ENCODE measurements at places on chromosomes 2 and 18.
A peak's percentile ranks its signal among the peaks of the same experiment; 100 is the strongest.

GRCh38 chr2:233855345-233855744, 1.0 kb upstream of the HJURP start:
- DNase-seq, result no peak

- DNase-seq, result no peak
Observed at GRCh38 chr2:53941749-53942148, 29.0 kb downstream of the PSME4 start.

GRCh38 chr18:79299711-79300110, 96.0 kb upstream of the NFATC1 start:
- DNase-seq, result no peak

DNA sequence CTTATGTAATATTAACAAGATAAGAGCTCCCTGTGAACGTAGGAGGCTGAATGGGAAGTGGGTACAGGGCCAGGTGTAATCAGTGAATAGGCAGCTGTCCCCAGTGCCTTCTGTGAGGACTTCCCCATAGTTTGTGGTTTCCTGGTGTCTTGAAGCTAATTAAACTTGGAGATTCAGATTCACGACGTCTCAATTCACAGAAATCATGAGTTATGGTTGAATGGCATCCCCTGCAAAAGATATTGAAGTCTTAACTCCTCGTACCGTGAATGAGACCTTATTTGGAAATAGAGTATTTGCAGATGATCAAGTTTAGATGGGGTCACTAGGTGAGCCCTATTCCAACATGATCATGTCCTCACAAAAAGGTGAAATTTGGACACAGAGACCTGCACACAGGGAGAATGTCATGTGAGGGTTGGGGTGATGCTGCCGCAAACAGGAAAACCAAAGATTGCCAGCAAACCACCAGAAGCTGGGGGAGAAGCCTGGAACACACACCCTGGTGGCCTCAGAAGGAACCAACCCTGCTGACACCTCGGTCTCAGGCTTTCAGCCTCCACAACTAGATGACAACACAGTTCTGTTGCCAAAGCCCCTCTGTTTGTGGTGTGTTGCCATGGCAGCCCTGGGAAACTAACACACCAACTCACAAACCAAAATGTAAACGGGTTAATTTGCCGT, 13.2 kb downstream of the ARL4C start:
- DNase-seq, result no peak

- DNase-seq, result no peak
Observed at GRCh38 chr2:151638990-151639389, 95.3 kb downstream of the NEB start.

DNA sequence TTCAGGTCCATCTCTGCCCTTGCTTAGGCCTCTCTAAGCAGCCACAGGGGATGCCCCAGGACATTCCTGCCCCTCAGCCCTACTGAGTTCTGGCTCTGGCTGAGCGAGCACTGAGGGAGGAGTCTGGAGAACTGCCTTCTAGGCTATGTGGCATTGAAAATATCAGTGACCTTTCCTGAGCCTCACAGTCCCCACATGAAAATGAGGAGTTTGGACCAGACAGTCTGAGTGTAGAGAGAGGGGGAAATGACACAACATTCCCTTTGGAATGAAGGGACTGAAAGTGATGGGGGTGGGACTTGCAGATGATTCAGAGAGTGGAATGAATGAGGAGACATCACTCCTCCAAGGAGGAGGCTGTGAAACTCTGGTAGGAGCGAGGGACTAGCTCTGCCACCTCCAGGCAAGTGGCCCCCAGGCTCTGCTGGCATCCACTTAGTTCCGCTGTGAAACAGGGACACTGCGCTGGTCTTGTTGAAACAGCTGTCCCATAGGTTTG, 8.0 kb downstream of the TNS1 start:
- DNase-seq, result no peak

DNA sequence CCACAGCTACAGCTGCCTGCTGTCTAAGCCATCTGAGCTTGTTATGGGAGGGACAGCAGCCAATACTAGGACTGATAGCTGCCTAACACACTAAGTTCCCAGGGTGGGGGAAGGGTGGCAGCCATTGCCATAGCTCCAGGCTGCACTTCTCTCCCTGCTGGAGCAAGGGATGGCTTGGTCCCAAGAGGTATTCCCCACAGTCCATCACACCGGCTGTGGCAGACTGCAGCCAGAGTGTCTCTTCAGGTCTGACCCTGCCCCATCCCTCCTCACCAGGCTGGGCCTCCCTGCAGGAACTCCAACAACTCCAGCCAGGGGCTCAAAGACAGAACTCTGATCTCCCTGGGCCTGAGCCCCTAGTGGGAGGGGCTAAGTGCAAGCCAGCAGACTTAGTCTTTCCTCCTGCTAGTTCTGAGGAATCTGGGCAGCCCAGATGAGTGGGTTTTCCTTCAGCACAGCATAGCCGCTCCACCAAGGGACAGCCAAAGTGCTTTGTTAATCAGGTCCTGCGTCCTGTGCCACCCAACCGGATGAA, 632.1 kb downstream of the SOCS6 start:
- DNase-seq, result no peak

DNA sequence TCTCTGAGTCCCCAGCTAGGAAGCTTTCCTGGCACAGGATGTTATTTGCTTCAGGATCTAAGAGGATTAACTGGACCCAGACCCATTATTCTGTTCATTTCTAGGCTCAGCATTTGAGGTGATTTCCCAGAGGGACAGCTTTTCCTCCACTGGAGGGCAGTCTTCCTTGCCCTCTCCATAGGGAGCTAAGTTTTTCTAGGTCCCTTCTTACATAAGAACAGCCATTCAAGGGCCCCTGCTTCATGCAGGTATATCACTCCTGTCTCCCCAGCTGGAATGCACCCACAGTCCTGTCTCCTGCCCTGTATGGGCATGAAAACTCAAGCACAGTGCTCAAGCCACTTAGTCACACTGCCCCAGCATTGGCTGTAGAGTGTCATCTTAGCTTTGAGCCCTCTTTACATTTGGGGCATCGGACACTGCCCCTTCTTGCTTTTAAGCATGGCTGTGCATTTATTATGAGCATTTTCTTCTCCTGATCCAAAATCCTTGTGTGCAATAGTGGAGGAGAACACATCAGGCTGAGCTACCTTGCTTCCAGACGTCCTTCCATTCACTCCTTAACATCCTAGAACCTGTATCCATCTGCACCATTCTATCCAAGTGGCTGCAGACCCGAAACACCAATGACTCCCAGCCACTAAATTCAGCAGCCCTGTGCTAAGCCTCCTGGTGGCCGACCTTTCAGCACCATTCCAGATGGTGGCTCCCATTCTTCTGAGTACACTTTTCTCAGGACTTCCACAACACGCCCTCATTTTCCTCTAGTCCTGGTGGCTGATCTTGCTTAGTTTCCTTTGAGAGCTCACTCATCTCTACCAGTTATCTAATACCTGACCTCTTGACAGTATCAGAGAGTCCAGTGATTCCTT, 80.0 kb downstream of the COPS8 start:
- no peak for DNase-seq

DNA sequence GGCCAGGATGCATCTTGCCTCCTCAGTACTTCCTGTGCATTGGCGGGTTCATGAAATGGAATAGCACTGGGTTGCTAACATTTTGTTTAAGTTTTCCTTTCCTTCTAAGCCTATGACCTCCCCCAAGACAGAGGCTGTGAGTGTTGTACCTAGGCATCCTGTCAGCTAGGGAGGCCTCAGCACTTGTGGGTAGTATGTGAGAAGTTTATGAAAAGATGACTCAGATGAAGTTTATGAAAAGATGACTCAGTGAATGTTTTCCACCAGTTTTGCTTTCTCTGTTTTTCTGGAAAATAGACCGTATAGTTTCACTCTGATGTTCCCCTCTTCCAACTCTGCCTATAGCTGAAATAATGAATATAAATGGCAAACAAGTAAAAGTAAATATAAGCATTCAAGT, 412.9 kb downstream of the TMEM182 start:
- DNase-seq, result no peak

- no peak for DNase-seq
Observed at GRCh38 chr2:104572834-104573233, 281.1 kb upstream of the POU3F3 start.

GRCh38 chr2:17850151-17850550, 28.3 kb upstream of the KCNS3 start:
- DNase-seq, result no peak

GRCh38 chr18:33946336-33946735, 278.4 kb downstream of the NOL4 start:
- DNase-seq, result no peak

DNA sequence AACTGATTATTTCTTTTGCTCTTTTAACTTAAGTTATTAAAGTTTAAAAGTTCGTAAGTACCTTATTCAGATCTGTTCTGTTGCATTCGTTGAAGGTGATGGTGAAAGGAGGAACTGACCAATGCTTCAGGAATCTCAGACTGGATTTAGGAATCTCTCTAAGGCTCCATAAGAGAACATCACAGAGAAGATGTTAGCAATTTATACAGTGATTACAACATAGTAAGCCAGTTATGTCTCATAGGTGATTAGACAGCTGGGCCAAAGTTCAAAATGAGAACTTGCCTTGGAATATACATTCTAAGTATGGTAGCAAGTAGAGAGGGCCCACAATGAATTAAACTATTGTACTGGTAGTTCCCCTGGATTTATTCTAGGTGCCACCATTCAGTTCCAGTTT, 3.2 kb downstream of the MARS2 start:
- no peak for DNase-seq

GRCh38 chr2:64273524-64274398, 129.5 kb upstream of the PELI1 start:
- peak; percentile 67 for DNase-seq

DNA sequence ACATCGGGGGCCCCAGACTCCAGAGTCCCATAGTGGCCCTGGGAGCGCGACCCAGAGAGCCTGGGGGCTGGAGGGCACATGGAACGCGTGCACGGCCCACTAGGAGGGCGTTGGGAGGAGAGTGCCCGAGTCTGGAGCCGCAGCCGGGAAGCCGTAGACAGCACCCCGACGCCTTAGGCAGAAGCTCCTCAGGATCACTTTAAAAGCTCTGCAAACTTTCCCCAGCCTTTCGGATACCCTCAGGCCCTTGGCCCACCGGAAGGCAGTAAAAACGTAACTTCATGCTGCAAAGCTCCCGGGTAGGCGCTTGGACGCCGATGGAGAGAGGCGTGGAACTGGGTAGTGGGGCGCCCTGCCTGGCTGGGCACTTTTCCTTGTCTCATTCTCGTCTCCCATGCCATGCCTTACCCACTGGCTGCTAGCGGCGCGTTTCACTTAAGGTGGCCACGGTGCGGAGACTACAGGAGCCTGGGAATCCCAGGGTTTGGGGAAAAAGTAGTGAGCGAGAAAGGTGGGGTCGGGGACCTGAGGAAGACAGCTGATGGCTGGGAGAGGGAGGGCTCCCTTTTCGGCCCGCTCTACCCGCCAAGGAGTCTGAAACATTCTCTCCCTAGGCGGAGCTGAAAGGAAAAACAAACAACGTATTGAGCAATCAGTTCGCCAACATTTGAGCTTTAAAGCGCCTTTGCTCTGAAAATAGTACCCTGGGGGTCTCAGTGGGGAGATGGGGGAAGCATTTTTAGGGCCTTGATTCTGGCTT, 141.8 kb downstream of the MEIS1 start:
- DNase-seq, result no peak

GRCh38 chr2:74261204-74261864, 62.9 kb downstream of the MTHFD2 start:
- peak; percentile 44 for DNase-seq

- no peak for DNase-seq
Observed at GRCh38 chr2:235856151-235856854, 311.9 kb downstream of the GBX2 start.

DNA sequence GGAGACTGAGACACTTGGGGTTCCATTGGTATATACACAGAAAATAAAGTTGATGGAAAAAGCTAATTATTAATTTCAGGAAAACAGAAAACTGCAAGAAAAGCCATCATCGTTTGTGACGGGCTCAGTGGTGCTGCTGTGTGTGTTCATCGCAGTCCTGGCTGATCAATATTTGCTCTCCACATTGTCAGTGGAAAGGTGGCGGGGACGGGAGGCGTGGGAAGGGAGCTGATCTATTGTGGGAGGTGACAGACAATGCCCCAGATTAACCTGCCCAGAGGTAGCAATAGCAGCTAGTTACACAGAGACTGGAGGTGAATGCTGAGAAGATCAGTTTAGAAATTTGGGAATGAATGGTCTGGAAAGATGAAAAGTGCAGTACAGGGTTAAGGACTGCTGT, 50.0 kb upstream of the CTDP1 start:
- DNase-seq, result no peak

DNA sequence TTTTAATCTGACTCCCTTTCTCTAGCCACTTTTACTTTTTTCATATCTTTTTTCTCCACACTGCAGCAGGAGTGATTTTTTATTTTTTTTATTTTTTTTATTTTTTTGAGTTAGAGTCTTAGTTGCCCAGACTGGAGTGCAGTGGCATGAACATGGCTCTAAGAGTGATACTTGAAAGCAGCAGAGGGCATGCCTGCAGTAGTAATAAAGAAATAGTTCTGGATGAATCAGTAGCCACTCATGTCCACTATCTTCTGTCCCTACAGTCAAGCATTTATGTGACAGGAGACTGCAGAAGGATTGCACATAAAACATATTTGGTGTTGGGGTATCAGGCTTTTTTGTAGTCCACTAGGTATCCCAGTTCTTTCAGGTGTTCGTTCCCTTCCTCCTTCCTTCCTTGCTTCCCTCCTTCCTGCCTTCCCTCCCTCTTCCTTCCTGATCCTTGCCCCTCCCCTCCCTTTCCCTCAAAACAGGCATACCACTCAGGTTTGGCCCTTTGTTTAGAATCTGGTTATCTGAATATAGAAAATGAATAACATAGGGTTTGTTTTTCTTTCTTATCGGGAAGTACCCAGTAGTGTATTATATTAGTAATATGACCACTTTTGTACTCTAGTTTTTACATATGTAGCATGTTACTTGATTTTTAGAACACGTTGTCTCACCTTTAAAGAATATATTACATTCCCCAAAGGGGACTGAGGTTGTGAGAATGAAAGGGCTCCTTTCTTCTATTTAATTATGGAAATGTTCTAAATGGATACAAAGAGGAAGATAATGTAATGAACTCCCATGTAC, 23.5 kb downstream of the MIB1 start:
- no peak for DNase-seq

GRCh38 chr2:177270531-177270930, 6.0 kb upstream of the NFE2L2 start:
- no peak for DNase-seq

GRCh38 chr2:5791371-5791770, 99.2 kb downstream of the SOX11 start:
- no peak for DNase-seq

GRCh38 chr2:96801005-96801785, 14.9 kb upstream of the CNNM3 start:
- peak; percentile 31 for DNase-seq

GRCh38 chr2:80496775-80497174, 192.2 kb upstream of the LRRTM1 start:
- DNase-seq, result no peak

All from NCI-H446 (cell line).